ENCODE measurements at places on chromosomes 2 and 18.

DNA sequence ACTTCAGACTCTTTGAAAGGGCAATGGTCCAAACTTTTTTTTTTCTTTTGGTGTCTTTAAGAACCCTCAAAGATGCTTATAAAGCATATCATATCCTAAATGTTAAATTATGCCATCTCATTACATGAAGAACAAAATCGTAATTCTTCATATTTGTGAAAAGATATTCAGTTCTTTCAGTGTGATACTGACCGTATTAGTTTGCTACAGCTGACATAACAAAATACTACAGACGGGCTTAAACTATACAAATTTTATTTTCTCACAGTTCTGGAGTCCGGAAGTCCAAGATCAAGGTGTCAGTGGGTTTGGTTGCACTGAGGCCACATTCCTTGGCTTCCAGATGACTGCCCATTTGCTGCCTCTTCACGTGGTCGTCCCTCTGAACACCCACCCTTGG, 1377.2 kb upstream of the ZEB2 start:
- DNase-seq, result no peak

GRCh38 chr2:101617188-101617587, 80.3 kb upstream of the MAP4K4 start:
- DNase-seq, result no peak

DNA sequence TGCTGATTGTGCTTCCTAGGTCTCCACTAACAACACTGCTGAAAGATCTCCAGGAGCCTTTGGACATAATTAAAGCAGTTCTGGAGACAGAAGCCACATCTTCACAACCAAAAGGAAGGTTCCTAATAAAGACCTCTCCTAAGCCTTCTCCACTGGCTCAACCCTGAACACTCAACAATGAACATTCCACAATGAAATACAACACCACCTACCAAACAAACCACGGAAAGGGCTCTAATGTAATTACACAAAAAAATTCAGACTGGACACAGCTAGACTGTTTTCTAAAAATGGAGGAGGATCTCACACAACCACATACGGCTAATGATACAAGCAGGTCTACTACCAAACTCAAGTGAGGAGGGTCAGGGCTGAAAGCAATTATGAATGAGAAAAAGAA, 43.6 kb downstream of the NOL10 start:
- DNase-seq, result no peak

GRCh38 chr2:73283545-73284295, 558 bp downstream of the FBXO41 start:
- no peak for DNase-seq

- no peak for DNase-seq
Measured at GRCh38 chr2:203352604-203353255, 24.5 kb downstream of the ABI2 start.

DNA sequence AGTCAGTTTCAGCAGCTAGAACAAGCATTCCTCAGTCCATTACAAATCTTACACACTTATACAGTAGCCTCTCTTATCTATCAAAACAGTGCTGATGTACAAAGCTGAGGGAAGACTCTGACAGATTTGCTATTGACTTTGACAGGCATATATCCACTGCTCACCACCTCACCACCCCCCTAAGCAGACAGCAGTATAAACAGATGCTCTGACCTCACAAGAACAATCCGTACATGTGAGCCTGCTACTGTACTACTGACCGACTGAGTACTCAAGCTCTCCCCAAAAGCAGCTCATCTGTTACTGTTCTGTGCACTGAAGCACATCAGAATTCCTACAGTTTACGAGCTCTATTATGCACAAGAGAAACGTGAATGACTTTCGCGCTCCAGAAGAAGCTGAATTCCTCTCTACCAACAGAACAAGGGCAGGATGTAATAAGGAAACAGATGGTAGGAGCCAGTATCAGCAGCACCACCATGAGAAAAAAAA, 95.6 kb upstream of the PDE1A start:
- DNase-seq, result no peak

- no peak for DNase-seq
Measured at GRCh38 chr18:53115876-53116585, 776.0 kb downstream of the DCC start.

GRCh38 chr18:64099244-64099643, 49.6 kb downstream of the LINC00305 start:
- DNase-seq, result no peak

DNA sequence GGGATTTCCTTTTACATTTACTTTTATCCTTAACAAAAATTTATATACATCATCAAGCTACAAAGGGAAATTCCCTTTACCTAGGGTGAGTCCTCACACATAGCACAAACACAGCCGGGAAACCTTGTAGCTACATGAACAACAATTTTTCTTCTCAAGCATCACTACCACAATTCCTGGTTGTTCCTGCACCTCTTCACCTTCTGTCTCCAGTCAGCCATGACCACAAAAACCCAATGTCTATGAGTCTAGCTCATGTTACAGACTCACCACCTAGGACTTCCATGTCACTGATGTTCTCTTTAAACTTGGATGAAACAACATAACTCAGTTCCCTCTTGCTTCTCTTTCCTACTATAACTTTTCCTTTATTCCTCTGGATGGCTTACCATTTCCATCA, 460.4 kb downstream of the MBD2 start:
- no peak for DNase-seq

DNA sequence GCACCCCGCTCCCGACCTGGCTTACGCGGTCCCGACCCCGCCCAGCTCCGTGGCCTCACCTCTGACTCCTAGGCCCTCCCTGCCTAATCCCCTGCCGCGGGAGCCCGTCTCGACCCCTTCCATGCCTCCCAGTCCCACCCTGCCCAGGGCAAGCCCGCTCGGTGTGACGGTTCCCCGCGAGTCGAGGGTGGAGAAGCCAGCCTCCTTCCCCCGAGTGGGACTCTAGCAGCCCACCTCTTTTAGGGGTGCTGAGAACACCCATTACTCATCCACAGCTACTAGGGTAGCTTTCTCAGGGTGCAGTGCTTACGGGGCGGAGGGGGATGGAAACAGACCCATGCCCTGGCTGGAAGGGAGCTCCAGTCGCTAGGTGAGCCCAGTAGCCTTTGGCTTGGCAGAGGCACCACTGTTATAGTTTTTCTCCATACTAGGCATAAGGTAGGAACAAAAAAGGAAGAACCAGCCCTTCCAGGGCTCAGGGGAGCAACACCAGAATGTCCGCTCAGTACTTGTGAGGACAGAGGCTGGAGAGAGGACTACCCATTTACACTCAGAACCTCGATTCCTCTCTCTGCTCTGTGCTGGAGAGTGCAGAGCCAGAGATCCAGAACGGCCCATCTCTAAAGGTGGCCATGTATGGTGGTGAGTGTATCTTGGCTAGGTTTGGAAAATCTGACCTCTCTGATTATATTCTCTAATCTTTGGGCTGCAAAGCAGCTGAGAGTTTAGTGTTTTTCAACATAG, 606 bp downstream of the AGBL5 start:
- DNase-seq, result no peak

DNA sequence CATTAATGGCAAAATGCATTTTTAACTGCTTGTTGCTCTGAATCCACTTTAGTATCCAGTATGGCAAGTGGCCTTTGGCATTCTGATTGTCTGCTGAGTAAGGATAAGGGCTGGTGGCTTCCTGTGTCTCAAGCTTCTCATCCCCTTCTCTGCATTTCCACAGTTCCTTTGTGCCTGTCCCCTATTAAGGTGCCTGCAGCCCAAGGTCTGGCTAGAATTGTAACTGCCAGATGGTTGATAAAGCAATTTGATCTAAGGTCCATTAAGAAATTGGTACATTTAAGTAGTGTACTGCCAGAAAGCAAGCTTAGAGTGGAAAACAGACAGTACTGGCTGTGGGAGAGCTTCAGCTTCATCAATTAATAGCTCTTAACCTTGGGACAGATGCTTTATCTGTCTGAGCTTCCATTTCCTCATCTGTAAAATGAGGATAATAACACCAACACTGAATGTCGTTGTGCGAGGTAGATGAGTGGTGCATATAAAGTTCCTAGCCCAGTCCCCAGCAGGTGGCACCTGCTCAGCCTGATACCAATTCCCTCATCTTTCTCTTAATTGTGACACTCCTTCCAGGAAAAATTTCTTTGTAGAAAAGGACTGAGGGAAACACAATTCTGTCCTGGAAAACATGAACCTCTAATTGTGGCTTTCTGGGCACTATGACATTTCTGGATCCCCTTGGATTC, 570.6 kb upstream of the GCFC2 start:
- no peak for DNase-seq

DNA sequence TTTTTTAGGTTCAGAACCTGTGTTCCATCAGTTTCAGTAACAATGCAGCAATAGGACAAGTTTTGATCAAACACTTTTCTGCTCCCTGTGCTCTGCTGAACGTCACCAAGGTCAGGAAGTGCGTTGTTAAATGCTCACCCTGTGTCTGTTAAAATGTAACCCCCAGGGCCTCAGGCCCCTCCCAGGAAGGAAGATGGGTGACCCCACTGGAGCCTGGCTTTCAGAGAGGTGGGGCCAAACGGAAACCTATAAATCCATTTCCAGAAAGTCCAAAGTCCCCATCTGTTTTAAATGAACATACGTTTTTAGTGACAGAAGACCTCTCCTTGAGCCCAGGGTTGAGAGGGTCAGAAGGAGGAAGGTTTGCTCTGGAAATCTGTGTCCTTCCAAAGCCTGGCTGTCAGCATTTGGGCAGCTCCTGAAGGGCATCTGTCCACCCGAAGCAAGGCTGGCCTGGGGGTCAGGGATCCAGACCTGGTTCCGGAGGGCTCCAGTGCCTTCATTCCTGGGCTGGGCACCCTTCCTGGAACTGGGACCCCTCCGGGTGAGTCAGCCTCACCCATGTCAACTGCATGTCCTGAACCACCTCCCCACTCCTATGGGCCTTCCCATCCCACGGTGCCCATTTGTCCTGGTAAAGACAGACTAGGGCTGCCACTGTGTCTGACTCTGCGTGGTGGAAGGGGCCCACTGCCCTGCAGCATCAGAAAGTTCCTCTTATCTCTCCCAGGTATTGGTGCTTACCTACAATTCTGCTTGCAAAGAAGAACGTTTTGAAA, 117.4 kb upstream of the COPS8 start:
- no peak for DNase-seq

GRCh38 chr18:70279470-70279869, 9.4 kb upstream of the SOCS6 start:
- DNase-seq, result no peak

- no peak for DNase-seq
Measured at GRCh38 chr2:216780843-216781242, 79.0 kb downstream of the TNP1 start.

- no peak for DNase-seq
Measured at GRCh38 chr2:121137571-121137970, 147.4 kb downstream of the TFCP2L1 start.

DNA sequence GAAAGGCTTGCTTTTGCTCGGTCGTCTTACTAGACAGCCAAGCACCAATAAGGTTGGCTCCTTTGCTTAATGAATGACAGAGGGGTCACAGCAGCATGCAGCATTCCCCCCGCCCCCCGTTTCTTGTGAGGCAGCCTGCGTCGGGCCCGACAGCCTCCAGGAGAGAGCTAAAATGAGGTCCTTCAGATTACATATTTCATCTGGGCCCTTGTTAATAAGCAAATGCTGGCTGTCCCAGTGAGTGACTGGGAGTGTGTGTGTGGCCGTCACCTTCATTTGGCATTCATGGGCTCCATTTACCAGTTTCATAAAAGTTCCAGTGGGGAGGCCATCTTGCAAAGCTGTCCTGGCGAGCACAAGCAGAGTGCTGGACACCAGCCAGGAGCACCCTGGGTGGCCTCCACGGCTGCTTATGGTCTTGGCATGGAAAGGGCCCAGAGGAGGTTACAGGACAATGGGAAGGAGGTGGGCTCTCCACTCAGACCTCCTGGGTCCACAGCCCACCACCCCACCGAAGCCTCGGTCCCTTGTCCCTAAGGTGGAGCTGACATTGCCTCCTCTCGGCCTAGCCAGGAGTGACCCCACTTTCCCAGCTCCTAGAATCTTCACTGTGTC, 37.2 kb downstream of the ODC1 start:
- no peak for DNase-seq

GRCh38 chr2:148046802-148047201, 25.9 kb downstream of the MBD5 start:
- DNase-seq, result no peak

GRCh38 chr2:229202646-229203045, 68.4 kb downstream of the PID1 start:
- no peak for DNase-seq

GRCh38 chr2:133489641-133490410, 78.4 kb downstream of the NCKAP5 start:
- no peak for DNase-seq

DNA sequence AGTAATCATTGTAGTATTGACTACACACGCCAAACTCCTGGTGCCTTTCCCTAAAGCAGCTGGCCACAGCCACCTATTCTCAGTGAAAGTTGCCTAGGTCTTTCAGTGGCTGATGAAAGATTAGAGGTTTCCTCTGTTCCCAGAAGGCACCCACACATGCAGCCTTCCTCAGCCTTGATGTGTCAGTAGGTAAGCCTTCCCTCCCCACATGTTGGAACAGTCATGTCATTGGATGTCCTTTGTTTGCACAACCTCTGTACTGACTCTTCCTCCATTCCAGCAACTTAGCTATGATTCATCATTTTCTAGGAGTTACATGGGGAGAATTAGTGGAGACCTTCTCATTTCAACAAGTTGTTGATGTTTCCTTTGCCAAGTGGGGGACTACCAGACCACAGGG, 630.8 kb upstream of the SLC39A10 start:
- DNase-seq, result no peak

GRCh38 chr18:32343634-32344033, 127.0 kb downstream of the GAREM1 start:
- no peak for DNase-seq

GRCh38 chr18:45657357-45658335, 42.4 kb downstream of the SLC14A2 start:
- no peak for DNase-seq

- no peak for DNase-seq
Measured at GRCh38 chr2:36338827-36339145, 16.8 kb upstream of the CRIM1 start.

- no peak for DNase-seq
Measured at GRCh38 chr2:128832946-128833663, 514.4 kb upstream of the HS6ST1 start.
